IMR-90 (cell line): ENCODE measurements at places on chromosomes 5 and 9. TPM values are rescaled to one million over a fixed set of nuclear protein-coding genes. Genes with fewer than 3 reads are reported as not detected.

GRCh38 chr5:74763504-74763903 is 3.4 kb downstream of the GFM2 start:
- DNase-seq: peak; percentile 1

DNA sequence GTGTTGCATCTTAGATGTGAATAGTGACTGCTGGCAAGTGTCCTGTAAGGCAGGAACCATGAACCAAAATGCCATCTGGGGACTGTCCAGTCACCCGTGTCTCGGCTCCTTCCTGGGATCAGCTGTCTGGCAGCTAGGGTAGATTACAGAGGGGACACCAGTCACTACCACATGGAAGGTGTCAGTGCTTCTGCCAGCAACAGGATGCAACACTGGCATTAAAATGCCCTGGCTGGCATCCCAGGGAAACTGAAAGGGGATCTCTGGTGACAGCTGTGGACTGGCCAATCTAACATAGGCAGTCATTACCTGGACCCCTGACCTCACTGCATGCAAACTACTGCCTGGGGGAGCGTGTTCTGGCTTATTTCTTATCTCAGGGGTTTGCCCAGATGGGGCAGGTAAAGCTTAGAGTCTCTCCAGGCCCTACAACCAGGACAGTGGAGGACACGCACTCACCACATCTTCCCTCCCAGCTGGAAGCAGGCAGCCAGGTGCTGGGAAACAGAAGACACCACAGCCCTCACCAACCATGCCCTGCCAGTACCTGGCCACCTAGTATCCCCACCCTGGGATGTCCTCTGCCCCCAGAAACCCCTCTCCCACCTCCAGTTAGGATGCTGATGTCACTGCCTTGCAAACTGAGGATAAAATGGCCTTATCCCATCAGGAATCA is 83.8 kb downstream of the SEMA4D start:
- DNase-seq: no peak

- DNase-seq: no peak
Observed at GRCh38 chr5:102277144-102277543, 18.9 kb downstream of the SLCO4C1 start.

GRCh38 chr9:128910906-128911305 is 9.9 kb upstream of the PHYHD1 start:
- DNase-seq: no peak

- DNase-seq: no peak
Observed at GRCh38 chr9:137866226-137867141, 11.1 kb upstream of the CACNA1B start.

GRCh38 chr5:116763987-116764866 is 189.6 kb upstream of the SEMA6A start:
- no peak for DNase-seq

DNA sequence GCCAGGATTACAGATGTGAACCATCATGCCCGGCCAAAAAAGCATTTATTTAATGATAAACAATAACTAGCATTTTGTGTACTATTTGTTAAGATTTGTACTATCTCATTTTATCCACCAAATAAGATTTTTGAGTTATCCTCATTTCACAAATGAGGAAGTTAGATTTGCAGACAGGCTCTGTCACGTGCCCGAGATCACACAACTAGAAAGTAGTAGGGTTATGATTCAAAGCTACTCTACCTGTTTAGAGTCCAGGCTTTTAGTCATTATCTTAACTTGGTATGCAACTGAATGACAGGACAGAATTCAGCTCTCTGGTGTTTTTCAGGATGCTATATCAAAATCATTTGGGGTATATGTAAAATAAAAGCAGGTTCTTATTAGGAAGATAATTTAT is 20.5 kb downstream of the RANBP17 start:
- no peak for DNase-seq

- DNase-seq: peak; percentile 24
Observed at GRCh38 chr9:16426716-16427115, 443.8 kb downstream of the BNC2 start.

DNA sequence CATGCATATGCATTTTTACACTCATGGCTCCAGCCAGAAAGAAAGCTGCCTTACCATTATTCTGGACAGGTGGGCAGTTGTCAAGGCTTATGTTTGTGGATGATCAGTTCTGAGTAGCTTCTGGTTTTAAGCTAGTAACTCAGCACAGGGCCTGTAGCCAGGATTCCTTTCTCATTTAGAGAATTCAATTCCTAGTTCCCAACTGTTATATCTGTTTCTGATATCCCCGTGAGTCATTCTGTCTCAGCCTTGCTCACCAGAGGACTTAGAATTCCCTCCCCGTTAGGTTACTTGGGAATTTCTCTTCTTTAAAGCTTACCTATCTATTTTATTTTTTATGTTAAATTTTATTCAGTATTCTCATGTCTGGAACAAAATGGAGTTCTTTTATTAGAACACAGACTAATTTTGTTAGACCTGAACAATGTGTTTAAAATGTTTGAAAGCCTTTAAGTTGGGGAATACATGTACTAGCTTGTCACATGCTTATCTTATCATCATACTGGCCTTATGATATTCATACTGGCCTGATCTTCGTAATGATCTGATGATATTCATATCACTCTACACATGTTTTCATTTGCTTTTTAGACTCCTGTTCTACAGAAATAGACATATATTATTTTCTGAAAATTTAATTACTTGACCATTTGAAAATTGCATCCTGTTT is 47.1 kb downstream of the CAST start:
- peak; percentile 90 for DNase-seq

GRCh38 chr5:30991462-30991861 is 202.0 kb upstream of the CDH6 start:
- peak; percentile 66 for DNase-seq

DNA sequence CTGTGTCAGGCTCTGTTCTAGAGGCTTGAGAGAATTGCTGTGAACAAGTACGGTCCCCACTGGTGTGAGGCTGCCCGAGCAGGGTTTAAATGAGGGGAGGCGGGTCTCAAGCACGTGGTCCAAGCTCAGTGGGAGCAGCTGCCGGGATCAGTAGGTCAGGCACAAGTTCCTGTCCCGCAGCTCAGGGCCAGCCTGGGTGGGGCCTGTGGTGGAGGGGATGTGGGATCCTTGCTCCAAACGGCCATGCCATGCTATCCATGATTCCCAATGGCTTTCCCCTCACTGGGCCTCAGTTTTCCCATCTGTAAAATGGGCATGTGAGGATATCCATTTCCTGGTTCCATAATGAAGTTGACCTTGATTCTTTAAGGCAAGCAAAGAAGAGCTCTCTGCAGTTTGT is 17.1 kb downstream of the OBP2B start:
- no peak for DNase-seq

- no peak for DNase-seq
Observed at GRCh38 chr5:80936881-80937280, 23.3 kb upstream of the RASGRF2 start.

DNA sequence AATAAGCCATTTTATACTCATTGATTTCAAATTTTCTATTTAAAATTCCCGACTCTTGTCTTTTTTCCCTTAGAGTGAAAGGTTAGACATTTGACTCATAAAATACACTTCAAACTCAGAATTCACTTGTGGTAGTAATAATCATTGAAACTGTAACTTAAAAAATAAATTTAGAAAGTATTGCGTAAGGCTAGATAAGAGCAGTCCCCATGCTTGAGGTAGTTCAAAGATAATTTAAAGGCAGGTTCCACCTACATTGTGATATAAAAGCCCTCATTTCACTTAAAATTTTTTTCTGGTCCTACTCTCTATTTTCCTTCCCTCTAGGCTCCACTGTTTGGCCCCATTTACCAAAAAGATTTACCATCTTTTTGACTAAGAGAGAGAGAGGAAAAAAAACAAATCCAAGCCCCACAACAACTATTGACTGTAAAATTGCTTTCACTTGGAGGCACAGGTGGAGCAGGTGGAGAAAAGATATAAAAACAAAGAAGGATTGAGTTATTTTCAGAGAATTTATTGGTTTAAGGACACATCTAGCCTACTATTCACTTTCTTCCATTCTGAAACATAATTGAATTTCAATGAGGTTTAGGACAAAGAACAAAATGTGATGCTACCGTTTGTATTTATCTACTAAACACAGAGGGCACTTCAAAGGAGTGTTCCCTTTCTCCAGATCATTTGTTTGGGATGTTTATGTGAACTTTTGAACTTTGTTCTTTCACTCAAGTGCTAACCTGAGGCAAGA is 61.0 kb downstream of the FBXO4 start:
- DNase-seq: no peak

DNA sequence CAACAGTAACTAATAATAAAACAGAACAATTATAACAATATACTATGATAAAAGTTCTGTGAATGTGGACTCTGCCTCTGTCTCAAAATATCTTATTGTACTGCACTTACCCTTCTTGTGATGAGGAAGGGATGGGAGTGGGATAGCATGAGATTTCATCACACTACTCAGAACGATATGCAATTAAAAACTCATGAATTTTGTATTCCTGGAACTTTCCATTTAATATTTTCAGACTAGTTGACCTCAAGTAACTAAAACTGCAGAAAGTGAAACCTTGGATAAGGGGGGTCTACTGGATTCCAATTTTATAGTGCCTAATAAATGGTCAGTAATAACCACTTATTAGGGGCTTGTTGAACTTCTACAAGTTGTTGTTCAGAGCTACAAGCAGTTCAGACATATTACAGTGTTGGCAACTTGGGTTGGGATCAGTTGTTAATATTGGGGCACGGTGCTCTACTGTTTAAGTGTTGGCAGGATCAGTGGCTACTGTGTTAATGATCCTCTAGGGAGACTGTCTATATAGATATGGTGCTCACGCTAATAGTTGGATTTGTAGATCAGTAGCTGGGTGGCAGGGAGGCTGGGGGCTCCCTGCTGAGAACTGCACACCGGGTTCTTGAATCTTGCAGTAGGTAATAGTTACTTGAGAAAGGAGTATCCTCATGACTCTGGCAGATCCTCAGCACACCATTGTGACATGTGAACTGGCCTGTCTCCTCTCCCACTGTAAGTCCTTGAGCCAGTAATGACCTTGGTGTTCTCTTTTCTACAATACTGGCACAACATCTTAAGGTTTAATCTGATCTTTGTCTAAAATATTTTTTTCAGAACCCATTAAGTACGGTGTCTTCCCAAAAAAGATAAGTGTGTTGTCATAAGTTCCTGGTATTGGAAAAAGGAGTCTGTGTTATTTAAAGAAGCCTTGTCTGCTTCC is 62.0 kb downstream of the F2RL2 start:
- DNase-seq: no peak

- DNase-seq: no peak
Observed at GRCh38 chr5:39426051-39426745, 1.4 kb upstream of the DAB2 start.

CCDC171 gene
- total RNA-seq: 2.2 and 2.5 TPM in 2 replicates

ERGIC1 gene
- 124 and 134 TPM in 2 replicates for total RNA-seq

FST gene
- total RNA-seq: 141 and 187 TPM in 2 replicates

HTR4 gene
- not detected in 2 replicates for total RNA-seq

SPATA31A3 gene
- total RNA-seq: not detected in 2 replicates

AIF1L gene
- 0.18 and 0.28 TPM in 2 replicates for total RNA-seq

HEMGN gene
- total RNA-seq: not detected in 2 replicates

SNCAIP gene
- 19.0 and 22.5 TPM in 2 replicates for total RNA-seq
